CD4-positive, alpha-beta T cell treated with Interleukin-6 at 100 ng/mL for 8 hours (primary cell): ENCODE measurements at places on chromosomes 16 and 17.

GRCh38 chr16:80299416-80299815 is 241.4 kb upstream of the DYNLRB2 start:
- DNase-seq: no peak

GRCh38 chr17:63512896-63513644 is 10.1 kb upstream of the KCNH6 start:
- no peak for DNase-seq

- DNase-seq: no peak
Measured at GRCh38 chr16:75847172-75847571, 120.9 kb upstream of the CPHXL start.

- DNase-seq: no peak
Measured at GRCh38 chr17:72021417-72022041, 99.3 kb upstream of the SOX9 start.

GRCh38 chr17:35154196-35155165 is 6.9 kb downstream of the UNC45B start:
- no peak for DNase-seq

DNA sequence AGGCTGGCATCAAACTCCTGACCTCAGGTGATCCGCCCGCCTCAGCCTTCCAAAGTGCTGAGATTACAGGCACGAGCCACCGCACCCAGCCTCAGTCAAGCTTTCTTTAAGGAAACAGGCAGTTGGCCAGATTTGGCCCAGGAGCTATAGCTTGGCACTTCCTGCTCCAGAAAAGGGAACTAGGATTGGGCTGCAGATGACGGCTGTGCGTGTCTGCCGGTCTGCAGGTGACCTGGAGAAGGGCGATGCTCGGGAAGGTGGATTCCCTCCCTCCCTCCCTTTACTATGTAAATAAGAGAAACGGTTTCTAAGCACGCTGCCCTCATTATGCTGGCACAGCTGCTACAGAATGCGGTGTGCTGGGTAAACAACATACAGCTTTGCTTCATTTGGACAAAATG is 215.9 kb downstream of the RPTOR start:
- no peak for DNase-seq

GRCh38 chr17:31486351-31487062 is 95.0 kb downstream of the RAB11FIP4 start:
- no peak for DNase-seq

DNA sequence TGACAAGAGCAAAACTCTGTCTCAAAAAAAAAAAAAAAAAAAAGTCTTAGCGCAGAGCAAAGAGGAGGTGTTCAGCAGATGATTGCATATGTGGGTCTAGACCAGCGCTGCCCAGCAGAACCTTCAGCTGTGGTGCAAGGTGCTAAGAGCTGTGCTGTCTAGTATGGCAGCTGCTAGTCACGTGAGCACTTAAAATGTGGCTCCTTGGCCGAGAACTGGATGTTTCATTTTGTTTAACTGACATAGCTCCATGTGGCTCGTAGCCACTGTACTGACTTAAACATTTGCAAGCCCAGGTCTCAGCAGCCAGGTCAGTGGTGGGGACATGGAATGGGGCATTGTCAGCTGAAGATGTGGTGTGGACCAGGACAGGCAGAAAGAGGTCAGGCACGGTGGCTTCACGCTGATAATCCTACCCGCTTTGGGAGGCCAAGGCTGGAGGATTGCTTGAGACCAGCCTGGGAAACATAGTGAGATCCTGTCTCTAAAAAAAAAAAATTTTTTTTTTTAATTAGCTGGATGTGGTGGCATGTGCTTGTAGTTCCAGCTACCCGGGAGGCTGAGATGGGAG is 9.2 kb downstream of the C1QTNF1 start:
- DNase-seq: no peak

DNA sequence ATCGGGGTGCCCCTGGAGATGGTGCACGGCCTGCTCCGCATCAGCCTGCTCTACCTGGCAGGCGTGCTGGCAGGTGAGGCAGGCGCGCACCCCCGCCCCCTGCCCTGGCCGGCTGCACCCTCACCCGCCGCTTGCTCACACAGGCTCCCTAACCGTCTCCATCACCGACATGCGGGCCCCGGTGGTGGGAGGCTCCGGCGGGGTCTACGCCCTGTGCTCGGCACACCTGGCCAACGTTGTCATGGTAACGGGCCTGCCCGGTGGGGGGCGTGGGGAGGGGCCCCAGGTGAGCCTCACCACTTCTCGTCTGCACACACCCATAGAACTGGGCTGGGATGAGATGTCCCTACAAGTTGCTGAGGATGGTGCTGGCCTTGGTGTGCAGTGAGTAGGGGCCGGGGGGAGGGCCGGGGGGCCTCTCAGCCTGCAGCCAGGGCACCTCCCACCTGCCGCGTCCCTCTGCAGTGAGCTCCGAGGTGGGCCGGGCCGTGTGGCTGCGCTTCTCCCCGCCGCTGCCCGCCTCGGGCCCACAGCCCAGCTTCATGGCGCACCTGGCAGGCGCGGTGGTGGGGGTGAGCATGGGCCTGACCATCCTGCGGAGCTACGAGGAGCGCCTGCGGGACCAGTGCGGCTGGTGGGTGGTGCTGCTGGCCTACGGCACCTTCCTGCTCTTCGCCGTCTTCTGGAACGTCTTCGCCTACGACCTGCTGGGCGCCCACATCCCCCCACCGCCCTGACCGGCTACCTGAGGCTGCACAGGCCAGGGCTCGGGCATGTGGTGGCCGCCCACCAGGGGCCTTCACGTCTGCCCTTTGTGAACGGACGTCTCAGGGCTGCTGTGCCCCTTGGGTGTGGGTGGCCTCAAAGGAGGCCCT is 2.1 kb downstream of the RHBDL1 start:
- no peak for DNase-seq

DNA sequence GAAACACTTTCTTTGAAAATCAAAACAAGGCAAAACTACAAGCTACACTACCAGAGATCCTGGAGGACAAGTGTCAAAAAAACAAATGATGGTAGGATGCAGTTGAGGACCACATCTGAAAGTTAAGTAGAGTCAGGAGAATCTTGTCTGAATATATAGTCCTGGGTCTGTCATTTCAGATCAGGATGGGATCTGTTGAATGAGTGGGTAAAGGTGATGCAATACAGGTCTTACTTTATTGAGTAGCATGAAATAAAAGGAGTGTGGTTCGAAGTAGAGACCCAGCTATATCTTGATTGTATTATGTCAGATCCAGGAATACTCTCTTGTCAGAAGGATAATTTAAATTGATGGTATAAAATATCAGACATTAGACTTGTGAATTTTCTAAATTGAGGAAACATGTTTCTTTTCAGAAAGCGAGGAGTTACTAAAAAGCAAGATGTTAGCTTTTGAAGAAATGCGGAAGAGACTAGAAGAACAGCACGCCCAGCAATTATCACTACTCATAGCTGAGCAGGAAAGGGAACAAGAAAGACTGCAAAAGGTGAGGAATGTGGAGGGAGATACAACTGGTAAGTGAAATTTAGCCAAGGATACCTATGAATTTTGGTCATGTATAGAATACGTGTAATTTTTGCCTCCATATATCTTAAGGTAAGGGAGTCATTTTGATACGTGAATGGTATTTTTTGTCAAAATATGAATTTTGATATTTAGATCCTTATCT is 15.1 kb upstream of the VPS35L start:
- no peak for DNase-seq

DNA sequence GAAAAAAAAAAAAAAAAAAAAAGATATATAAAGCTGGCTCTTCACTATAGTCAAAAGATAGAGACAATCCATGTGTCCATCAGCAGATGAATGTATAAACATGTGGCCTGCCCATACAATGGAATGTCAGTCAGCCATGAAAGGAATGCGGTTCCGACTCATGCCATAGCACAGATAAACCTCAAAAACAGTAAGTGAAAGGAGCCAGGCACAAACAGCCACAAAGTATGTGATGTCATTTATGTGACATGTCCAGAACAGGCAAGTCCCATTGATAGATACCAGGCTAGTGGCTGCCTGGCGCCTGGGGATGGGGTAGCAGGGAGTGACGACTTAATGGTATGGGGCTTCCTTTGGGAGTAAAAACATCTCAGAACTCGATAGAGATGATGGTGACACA is 155.7 kb downstream of the CMIP start:
- DNase-seq: no peak

DNA sequence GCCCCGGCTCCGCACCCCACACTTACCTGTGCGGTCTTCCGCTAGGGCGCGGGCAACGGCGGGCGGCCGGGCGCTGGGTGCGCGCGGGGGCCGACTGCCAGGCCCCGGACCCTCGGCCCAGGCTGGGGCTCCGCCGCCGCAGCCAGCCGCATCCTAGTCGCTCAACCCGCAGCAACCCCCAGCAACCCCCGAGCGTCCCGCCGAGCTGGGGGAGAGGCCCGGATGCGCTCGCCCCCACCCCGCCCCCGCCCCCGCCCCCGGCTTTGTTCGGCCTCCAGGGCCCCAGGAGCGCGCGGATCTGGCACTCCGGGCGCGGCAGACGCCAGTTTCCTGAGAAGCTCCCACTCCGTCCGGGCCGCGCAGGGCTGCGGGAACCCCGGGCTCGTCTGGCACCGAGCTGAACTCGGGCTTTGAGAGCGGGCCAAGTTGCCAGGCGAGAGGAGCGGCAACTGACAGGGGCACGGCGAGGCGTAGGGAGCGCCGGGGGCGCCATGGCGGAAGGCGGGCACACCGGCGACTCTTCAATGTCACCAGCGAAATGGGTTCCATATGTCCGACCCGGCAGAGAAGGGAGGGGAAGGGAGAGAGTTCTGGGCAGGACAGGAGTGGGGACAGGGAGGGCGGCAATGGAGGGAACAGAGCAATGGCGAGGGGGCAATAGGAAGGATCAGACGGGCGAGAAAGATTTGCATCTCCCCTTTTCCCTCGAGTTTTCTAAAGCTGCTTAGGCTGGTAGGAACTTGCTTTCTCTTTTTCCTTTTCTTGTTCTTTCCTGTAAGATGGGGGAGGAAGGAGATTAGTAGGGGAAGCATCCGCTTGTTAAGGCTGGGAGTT is 13.7 kb downstream of the HOXB4 start:
- no peak for DNase-seq

DNA sequence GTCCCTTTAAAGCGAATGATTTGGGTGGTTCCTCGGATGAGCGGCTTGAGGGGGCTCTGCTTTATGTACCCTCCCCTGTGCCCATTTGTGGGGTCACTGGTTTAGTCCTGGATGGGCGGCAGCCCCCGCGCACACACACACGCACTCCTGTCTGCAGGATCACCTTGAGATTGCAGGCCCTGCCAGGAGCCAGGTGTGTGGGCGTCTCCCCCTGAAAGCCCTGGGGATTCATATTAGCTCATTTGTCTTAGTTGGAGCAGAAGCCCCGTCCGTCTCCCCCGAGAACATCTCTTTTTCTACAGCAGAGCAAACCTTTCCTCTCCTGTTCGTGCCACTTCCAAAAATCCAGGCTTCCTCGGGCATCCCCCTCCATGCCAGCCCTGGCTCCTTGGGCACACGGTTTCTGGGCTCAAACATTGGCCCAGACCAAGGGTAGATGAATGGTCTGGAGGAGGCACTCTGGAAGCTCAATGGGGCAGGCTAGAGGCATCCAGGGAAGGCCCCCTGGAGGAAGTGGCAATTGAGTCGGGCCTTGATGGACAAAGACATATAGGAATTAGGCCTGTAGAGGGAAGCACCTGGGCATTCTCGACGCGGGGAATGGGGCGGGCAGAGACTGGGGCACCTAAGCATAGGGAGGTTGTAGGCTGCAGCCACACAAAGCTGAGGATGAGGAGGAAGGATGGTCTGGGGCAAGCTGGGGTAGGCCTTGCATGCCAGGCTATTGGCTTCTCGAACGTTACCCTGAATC is 218.5 kb upstream of the GSE1 start:
- DNase-seq: no peak

- DNase-seq: no peak
Measured at GRCh38 chr16:10885246-10885645, 8.2 kb downstream of the CIITA start.
